ENCODE measurements at places on chromosomes 3 and 15. TPM values are rescaled to one million over a fixed set of nuclear protein-coding genes. Genes with fewer than 3 reads are reported as not detected.

ZIC1 gene
- 16.1 TPM for polyA plus RNA-seq

CHRM5 gene
- polyA plus RNA-seq: not detected

TARS3 gene
- 11.1 TPM for polyA plus RNA-seq

CRYGS gene
- 3.2 TPM for polyA plus RNA-seq

PLXNB1 gene
- polyA plus RNA-seq: 3.9 TPM

GHSR gene
- not detected for polyA plus RNA-seq

MAN2C1 gene
- 20.5 TPM for polyA plus RNA-seq

STRIT1 gene
- polyA plus RNA-seq: not detected

SERINC4 gene
- not detected for polyA plus RNA-seq

MITF gene
- 1.4 TPM for polyA plus RNA-seq

KLHL6 gene
- not detected for polyA plus RNA-seq

CORO2B gene
- 184 TPM for polyA plus RNA-seq

PYGO1 gene
- polyA plus RNA-seq: 2.4 TPM

CMTM7 gene
- polyA plus RNA-seq: not detected

PTPRG gene
- 70.4 TPM for polyA plus RNA-seq

SYNPR gene
- polyA plus RNA-seq: 8.6 TPM

SH3GL3 gene
- polyA plus RNA-seq: 2.9 TPM
